Glomerular endothelial cell (primary cell): ENCODE measurements at places on chromosomes 12 and 14. TPM values are rescaled to one million over a fixed set of nuclear protein-coding genes. Genes with fewer than 3 reads are reported as not detected.

GRCh38 chr12:112537710-112538396 lies 119.1 kb downstream of the PTPN11 start:
- no peak for DNase-seq

DNA sequence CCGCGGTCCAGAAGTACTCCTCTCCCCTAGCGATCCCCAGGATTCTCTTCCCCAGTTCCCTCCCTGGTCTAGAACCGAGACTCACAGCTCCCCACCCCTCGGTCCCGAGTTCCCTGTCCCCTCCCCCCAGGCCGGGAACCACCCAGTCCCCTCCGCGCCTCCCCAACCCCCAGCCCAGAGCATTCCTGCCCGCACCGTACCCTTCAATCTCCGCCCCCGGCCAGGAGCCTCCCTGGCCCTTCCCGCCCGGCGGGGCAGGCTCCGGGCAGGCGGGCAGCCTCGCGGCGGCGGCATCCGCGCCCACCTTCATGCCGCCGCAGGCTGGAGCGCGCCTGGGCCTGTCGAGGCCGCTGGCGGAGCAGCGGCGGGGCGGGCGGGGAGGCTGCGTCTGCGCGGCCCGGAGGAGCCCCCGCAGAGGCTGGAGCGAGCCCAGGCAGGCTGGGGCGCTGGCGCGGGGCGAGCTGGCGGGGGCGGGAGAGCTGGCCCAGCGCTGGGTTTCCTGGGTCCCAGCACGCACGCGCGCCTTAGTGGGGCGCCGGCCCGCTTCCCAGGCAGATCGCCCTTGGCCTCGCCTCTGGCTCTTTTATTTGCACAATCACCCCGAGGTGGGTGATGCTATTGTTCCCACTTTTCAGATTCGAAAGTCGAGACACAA lies 22.2 kb upstream of the GPR132 start:
- no peak for DNase-seq

DNA sequence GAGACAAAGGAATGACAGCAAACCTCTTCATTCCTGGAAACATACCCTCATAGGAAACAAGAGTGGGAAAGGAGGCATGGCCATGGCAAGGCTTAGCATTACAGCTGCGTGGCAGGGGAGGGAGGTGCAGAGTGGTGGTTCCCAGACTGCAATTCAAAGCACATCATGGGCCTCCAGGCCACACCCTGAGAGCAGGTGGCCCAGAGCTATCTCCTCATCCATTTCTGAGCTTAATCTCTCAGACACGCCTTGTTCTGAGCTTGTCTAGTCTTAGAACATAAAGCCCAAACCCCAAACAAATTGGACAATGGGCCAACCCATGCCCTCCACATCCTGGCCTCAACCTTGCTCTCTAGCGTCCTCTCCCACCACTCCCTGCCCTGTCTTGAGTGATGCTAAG lies 5.9 kb upstream of the KRT3 start:
- DNase-seq = no peak

DNA sequence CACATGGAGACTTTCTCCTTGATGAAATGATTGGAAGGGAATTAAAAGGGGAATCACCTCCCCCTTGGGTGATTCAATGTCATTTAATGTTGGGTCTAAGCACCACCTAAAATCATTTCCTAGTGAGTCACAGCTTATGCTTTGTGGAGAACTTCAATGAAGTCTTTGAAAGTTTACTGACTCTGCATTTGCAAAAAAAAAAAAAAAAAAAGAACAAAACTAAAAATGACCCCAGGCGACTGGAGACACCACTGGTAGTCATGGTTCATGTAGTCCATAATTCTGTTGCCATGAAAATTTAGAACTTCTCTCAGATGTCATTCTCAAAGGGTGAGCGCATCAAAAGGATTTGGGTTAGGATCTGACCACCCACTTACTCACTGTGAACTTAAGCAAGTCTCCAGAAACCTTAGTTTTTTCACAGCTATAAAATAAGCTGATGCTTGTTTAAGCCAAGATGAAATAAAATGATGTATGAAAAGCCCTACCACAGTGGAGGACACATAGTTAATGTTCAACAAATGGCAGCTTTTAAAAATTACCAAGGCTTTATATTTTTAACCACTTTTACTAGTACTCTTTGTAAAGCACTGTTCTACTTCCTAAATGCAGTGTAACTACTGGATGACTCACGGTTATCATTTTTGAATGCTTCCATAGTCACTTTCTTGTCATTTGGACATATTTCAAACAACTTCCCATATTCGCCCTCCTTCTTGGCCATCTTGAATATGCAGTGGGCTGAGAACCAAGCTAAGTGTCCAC lies 18.1 kb upstream of the KSR2 start:
- no peak for DNase-seq

DNA sequence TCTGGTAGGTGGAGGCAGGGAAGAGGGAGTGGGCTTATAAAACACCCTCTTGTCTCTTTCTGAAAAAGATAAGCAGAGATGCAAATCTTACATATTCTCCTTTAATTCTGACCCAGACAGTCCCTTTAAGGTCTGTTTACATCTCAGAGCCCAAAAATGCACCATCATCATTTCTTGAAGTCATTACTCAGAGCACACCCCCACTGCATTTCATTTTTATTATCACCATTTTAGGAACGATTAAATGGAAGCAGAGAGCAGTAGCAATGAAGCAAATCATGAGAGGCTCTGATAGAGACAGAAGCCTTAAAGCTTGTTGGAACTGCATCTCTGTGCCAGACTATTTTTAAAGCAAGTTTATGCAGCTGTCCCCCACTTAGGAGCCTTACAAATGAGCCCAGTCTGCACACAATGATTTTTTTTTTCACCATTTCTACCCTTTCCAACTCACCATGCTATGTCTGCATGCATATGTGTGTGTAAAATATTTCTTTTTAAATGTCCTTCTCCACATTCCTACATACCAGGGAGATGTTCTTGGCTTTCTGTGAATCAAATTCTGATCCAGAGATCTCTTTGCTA lies 311.0 kb downstream of the GRIN2B start:
- DNase-seq = no peak

TAS2R9 gene
- total RNA-seq = 0.18 TPM in 1 of 2 replicates, not detected in the other

DNA sequence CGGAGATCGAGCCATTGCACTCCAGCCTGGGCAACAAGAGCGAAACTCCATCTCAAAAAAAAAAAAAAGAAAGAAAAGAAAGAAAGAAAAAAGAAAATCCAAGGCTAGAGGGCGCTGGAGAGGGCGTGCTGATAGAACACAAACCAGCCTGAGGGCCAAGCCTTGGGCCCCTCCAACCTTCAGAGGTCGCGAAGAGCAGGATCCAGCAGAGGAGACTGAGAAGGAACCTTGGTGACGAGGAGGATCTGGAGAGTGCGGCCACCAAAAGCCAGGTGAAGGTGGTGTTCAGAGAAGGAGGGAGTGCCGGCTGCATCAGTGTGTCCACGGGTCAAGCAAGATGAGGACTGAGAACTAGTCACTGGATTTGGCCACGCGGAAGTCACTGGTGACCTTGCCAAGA lies 4.1 kb upstream of the DYNC1H1 start:
- DNase-seq = no peak

- DNase-seq = no peak
Observed at GRCh38 chr12:58364389-58365086, 423.2 kb downstream of the ATP23 start.

TAS2R10 gene
- total RNA-seq = 0.15 and 1.1 TPM in 2 replicates

GRCh38 chr14:32327255-32327961 lies 1.7 kb upstream of the AKAP6 start:
- no peak for DNase-seq

SEL1L gene
- 51.2 and 65.8 TPM in 2 replicates for total RNA-seq

GRCh38 chr14:68748691-68749090 lies 44.2 kb downstream of the ZFP36L1 start:
- DNase-seq = no peak

DNA sequence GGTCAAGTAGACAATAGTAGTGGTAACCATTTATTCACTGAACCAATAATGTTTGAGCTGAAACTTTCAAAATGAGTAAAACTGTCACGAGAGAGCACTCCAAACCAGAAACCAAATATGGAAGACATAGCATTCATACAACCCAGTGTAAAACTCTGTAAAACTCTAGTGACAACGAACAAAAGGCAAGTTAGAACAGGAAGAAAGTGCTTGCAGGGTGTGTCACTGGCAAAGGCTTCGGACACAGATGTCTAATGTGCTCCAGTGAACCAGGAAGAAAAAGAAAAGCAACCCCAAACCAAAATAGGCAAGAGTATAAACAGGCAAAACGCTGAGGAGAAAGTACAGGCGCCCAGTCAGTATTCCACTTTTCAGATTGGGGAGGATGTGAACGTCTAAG lies 79.3 kb upstream of the FZD10 start:
- no peak for DNase-seq

STYK1 gene
- 1.5 and 1.7 TPM in 2 replicates for total RNA-seq

RTL1 gene
- total RNA-seq = 0.10 TPM in 1 of 2 replicates, not detected in the other

GRCh38 chr12:59484575-59484974 lies 111.3 kb upstream of the SLC16A7 start:
- DNase-seq = no peak

DNA sequence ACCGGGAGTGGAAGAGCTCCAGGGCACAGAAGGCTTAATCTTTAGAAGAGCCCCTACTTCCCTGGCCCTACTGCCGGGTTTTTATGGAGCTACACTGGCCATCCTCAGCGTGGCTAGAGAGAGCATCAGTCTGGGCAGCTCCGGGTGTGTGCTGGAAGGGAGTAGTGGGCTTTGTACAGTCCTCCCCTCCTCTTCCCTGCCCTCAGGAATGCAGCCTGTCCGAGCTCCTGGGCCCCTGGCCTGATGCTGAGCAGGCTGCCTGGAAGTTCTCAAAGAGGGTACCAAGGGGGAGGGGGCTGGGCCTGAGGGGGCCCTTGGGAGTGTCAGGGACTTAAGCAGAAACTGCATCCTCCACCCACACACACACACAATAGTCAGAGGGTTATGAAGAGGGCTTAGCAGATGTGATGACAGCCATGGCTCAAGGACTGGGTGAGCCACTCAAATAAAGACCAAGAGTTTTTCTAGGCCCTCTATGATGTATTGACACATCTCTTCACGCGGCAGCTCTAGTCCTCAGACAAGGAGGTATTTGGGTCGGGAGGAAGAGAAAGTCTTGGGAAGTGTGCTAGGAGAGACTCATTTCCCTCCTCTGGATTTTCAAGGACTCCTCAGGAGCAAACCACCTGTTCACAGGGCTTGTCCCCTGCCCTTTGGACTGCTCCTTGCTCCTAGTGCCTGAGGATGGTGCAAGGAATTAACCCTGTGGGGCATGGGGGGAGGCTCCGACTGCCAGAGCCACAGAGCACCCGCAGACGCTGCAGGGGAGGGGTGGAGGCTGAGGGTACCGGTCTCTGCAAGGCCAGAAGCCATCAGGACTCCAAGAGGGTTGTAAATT lies 16.5 kb upstream of the FIGNL2 start:
- DNase-seq = no peak

DNA sequence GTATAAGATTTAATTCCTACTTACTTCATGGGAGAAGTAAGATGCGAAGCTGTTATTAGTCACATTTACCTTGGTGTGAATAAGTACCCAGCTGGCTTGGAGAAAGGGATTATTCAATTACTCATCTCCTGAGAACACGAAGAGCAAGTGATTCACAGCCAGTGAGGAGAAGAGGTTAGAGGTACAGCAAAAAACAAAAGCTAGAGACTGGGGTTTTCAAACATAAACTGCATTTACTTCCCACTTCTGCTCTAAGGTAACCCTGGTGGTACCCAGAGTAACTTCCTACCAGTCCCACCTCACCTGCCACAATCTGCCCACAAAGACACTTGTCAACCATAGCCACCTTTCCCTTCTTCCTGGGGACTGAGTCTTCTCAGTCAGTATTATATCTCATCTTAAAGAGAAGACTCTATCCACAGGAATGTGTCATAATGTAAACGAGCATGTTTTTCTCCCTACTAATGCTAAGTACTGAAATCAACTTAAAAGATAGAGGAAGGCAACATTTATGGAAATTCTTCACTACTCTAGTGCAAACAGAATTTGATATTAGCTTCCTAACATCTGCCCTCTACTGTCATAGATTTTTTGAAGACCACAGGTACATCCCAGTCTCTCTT lies 6.0 kb upstream of the IL22 start:
- DNase-seq = no peak

- no peak for DNase-seq
Observed at GRCh38 chr12:50579757-50580267, 75.0 kb downstream of the DIP2B start.

GRCh38 chr14:68854421-68854820 lies 61.6 kb upstream of the ZFP36L1 start:
- DNase-seq = no peak

- no peak for DNase-seq
Observed at GRCh38 chr14:22314183-22314820, 274.7 kb downstream of the DAD1 start.
